Placental pericyte (primary cell): ENCODE measurements at places on chromosomes 7 and 10. TPM values are rescaled to one million over a fixed set of nuclear protein-coding genes. Genes with fewer than 3 reads are reported as not detected.

The ING3 gene
- total RNA-seq: 13.8 and 13.9 TPM in 2 replicates

The KNDC1 gene
- total RNA-seq: under 0.01 and 0.66 TPM in 2 replicates

The CDC14C gene
- not detected in 2 replicates for total RNA-seq

The ELFN1 gene
- under 0.01 and 1.3 TPM in 2 replicates for total RNA-seq

The FFAR4 gene
- not detected in 2 replicates for total RNA-seq

The SEPTIN14 gene
- not detected in 2 replicates for total RNA-seq

The TUBAL3 gene
- total RNA-seq: not detected in 2 replicates

The PARD3 gene
- total RNA-seq: 52.0 and 98.0 TPM in 2 replicates

The MKX gene
- total RNA-seq: under 0.01 and 0.14 TPM in 2 replicates

The ZEB1 gene
- 109 and 126 TPM in 2 replicates for total RNA-seq

The POU6F2 gene
- 0.22 and 0.86 TPM in 2 replicates for total RNA-seq

The FZD8 gene
- 16.6 and 151 TPM in 2 replicates for total RNA-seq

The NXPH1 gene
- not detected in 2 replicates for total RNA-seq

The IGFBP1 gene
- total RNA-seq: 0.14 and 0.22 TPM in 2 replicates

The CLRN3 gene
- total RNA-seq: not detected in 2 replicates

The KCNH2 gene
- 0.22 TPM in 1 of 2 replicates, not detected in the other for total RNA-seq

The C10orf67 gene
- total RNA-seq: 0.22 and 0.29 TPM in 2 replicates

The MOGAT3 gene
- not detected in 2 replicates for total RNA-seq

The STAMBPL1 gene
- 15.8 and 73.2 TPM in 2 replicates for total RNA-seq

The UTF1 gene
- not detected in 2 replicates for total RNA-seq

The BBIP1 gene
- 22.8 and 25.6 TPM in 2 replicates for total RNA-seq

The VGF gene
- total RNA-seq: not detected in 2 replicates

The LRRD1 gene
- under 0.01 TPM in 1 of 2 replicates, not detected in the other for total RNA-seq

The LIPK gene
- total RNA-seq: 0.29 TPM in 1 of 2 replicates, not detected in the other

The FXYD4 gene
- not detected in 2 replicates for total RNA-seq

The CFAP43 gene
- 0.22 TPM in 1 of 2 replicates, not detected in the other for total RNA-seq
